ENCODE measurements at places on chromosomes 16 and 17.
A peak's percentile ranks its signal among the peaks of the same experiment; 100 is the strongest.

DNA sequence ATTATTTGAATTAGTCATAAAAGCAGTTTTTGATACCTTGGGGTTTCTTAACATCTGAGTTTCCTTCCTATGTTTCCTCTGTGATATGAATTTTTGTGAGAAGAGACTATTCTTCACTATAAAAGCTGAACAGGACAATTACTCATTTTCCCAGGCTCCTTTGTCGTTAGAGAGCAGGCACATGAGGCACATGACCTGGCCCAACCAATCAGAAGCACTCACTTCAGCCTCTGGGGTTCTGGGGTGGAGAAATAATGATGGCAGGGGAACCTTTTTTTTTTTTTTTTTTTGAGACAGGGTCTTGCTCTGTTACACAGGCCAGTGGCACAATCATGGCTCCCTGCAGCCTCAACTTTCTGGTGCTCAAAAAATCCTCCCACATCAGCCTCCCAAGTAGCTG, 145.5 kb upstream of the ASIC2 start:
- no peak for DNase-seq

DNA sequence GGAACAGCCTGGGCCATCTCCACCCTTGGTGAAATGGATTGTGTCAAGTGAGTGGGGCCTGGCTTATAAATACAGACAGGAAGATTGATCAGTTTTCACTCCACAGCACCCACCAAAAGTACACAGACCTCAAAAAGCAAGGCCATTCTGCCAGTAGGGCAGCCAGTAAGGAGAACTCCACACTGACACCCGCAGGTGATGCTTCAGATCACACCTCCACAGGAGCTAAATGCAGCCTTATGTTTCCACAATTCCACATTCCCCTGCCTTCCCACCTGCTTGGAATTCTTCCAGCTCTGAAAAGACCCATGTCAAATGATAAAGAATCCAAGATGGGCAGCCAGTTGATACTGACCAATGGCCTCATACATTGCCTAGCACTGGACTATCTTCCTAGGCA, 191.1 kb downstream of the ZFHX3 start:
- DNase-seq: no peak

DNA sequence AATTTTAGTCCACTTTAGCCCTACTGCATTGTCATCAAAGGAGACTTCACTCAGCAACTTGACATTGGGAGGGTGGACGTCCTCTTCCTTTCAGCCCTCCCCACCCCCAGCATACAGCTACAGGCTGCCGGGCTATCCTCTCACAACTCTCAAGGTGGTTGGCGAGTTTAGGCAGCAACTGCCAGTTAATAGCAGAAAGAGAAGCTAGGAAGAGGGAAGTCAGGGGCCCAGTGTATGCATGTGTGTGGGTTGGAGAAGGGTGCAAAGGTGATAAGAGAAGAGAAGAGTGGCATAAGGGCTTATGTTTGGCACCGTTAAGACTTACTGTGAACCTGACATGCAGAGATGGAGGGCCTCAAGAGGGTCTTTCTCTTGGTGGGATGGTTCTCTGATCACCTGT, 31.8 kb downstream of the CCL4 start:
- DNase-seq: no peak

GRCh38 chr17:57861790-57862693, 12.2 kb upstream of the MRPS23 start:
- DNase-seq: no peak

GRCh38 chr16:70267516-70267915, 15.8 kb upstream of the EXOSC6 start:
- DNase-seq: no peak

DNA sequence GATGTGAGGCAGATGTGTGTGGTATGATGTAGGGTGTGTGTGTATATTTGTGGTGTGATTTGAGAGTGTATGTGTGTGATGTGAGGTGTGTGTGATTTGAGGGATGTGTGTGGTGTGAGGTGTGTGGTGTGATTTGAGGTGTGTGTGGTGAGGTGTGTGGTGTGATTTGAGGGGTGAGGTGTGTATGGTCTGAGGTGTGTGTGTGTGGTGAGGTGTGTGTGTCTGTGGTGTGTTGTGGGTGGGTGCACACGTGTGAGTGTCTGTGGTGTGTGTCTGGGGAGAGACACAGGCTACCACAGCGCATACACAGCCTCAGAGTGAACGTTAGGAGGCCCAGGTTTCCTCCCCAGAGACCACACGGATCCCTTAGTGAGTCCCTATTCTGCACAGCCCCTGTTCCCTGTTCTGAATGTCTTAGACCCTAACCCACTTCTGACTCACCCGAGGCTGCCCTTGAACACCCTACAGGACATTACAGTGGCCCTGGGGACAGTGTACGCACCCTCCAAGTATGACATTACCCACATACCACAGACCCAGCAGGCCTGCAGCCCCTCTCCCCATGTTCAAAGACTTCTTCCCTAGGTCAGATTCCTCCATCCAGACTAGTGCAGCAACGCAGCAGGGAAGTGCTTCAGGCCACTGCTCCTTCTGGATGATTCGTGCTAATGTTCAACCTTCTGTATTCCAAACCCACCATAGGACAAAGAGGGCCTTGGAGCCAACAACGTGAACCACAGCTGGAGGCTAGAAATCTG, 3.5 kb upstream of the RAB37 start:
- DNase-seq: no peak

GRCh38 chr17:80389011-80389995, 25.7 kb upstream of the ENDOV start:
- DNase-seq: no peak

DNA sequence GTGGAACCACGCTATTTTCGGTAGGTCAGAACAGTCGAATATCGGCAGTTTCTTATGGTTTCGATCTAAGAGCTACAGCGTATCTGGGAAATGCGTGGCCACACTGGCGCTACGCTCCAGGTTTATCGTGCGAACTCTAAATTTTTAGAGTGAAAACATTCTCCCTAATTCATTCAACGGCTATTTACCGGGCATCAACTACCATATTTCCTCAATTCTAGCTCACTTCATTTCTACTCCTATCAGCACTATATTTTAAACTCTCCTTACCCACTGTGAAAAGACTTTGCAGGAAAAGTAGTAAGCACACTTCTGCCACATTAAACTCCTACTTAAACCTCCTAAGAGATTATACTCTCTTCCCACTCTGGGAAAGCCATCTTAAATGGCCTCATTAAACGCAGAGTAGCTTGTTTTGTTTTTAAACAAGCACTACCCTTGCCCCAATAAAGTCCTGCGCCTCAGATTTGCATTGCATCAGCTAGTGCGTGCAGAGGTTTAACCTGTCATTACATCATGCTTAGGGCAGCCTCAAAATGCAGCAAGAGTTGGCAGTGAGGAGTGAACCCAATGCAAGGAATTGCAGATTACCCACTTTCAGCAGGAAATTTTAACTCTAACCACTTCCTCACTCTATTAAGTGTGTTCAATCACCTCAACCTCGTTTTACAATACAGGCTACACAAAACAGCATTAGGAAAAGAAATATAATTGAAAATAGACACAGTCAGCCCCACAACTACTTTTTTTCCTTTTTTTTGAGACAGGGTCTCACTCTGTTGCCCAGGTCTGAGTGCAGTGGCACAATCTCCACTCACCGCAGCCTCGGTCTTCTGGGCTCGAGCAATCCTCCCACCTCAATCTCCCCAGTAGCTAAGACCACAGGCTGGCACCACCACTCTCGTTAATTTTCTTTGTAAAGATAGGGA, 18.8 kb downstream of the SIAH1 start:
- DNase-seq: no peak

GRCh38 chr17:67911059-67911782, 85.0 kb downstream of the C17orf58 start:
- DNase-seq: no peak

DNA sequence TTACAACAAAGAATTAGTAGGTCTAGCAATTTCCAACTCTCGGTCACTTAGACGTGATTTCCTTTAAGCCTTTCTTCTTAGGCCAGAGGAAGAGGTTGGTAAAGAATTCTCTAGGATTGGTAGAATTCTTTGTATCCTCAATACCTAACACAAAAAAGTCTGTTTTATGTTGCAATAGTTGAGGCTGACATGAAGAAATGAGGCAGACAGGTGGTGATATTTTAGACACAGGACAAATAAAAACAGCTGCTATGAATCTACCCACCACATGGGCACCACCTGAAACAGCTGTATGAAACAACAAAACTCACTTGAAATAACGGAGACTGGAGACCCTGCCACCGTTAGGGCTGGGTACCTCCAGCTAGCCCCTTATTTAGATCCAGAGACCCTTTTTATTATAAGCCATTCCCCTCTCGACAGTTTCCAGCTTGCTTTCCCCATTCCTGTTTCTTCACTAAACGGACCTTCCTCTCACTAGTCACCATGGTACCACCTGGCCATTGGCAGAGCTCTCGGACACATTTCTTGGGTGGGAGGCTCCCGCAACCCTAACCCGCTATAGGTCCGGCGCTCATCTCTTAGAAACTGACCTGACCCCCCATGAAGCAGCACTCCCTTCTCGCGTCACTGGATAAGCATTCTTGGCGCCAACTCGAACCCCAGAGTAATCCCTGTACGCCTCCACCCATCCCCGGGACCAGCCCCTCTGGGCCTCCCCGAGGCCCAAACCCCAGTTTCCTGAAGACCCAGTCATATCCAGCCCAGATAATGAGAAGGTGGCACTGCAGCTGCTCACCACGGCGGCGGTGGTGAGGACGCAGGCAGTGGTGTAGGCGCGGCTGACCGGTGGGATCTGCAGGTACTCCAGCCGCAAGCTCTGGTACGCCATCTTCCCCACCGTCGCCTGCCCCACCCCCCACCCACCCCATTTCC, at the start of gene DERL2:
DERL2 (minus strand) TSS at position 909 of the 936 bp plus-strand sequence; CDS start at position 892, 17 bp downstream.
- no peak for DNase-seq

DNA sequence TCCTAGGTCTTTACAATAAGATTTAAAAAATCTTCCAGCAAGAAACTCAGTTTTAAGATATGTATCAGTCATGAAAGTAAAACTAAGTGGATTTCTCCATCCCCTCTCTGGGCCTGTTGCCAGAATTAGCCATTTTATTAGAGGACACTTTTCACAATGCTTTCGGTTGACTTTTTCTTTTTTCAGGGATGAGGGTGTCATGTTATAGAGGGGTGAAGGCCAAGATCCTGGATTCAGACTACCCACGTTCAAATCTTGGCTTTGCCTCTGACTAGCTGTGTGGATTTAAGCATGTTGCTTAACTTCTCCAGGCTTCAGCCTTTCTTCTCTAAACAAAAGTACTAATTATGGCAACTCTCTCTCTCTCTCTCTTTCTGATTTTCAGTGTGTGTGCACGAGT, 111.7 kb upstream of the COX10 start:
- no peak for DNase-seq

- DNase-seq: peak; percentile 56
Measured at GRCh38 chr17:79951361-79952264, 84.1 kb downstream of the TBC1D16 start.

- no peak for DNase-seq
Measured at GRCh38 chr17:41982026-41982760, 15.6 kb downstream of the CNP start.

- no peak for DNase-seq
Measured at GRCh38 chr16:69839240-69839688, 77.1 kb downstream of the WWP2 start.

DNA sequence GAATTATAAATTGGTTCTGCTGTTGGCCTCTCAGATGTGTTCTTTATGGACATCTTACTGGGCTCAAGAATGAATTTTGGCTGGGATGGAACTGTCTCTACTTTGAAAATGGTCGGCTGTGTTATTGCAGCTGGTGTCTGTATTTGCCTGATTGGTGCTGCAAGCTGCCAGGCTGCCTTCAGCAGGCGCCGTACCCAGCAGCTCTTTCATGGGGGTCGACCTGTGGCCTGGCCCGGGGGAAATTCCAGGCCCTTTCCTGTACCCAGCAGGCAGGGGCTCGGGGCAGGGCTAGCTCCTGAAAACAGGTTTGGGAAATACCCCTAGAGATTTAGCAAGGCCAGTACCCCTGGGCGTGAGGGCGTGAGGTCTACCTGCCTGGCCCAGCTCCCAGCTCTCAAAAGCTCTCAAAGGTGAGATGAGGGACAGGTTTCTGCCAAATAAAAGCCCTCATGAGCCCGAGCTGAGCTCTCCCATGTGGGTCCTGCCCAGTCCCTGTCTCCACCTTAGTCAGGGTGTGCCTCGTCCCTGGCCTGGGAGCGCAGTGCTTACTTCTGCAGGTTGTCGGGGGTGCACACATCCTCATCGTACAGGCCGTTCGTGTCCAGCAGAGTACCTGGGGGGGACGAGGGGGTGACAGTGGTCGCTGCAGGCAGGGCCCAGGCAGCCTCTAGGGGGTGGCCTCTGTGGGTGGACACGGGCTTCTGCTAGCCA, 52.3 kb downstream of the PRMT7 start:
- DNase-seq: no peak

GRCh38 chr16:57007530-57007929, 18.2 kb downstream of the NLRC5 start:
- DNase-seq: no peak

- DNase-seq: no peak
Measured at GRCh38 chr16:101586-101985, 23.6 kb downstream of the MPG start.

- no peak for DNase-seq
Measured at GRCh38 chr17:1882836-1883235, 53.0 kb downstream of the RPA1 start.

Measured in left renal cortex interstitium (tissue), 4 donors.